ENCODE measurements at places on chromosomes 16 and 17.

DNA sequence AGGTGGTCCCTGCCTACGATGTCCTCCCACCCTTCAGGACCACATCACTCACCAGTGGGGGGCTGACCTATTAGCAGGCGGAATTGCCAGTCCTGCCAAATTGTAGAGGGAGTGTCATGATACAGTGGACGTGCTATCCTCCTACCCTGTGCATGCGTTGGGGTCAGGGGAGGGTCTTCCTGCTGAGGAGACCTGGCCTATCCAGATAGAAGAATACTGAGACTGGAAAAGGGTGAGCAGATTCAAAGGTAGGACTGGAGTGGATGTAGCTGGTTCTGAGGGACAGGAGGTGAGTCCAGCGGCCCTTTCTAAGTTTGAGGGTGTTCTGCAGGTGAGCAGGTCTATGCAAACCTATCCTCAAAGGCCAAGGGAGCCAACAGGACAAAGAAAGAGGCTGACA, 8.0 kb downstream of the PRSS41 start:
- no peak for DNase-seq

DNA sequence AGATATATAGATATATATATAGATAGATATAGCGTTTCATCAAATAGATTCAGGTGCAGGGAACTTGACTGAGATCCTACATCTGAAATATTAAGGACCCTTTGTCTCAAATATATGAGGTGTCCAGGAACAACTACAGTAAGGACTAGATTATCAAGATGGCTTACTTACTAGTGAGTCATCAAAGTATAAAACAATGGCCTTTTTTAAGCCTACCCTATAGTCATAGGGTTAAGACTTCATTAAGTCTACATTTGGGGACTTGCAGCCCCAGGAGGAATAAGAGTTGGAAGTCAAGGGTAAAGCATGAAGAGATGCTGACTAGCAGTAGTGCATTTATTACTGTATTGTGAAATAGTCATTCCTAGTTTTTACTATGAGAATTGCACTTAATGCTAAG, 1023.4 kb downstream of the CDH11 start:
- no peak for DNase-seq

- no peak for DNase-seq
These were observed 39.0 kb downstream of the SOX8 start for GRCh38 chr16:1020591-1020990.

- no peak for DNase-seq
These were observed 235.2 kb downstream of the C16orf78 start for GRCh38 chr16:49608779-49609178.

- DNase-seq, result no peak
These were observed 19.4 kb downstream of the IQCK start for GRCh38 chr16:19737306-19738038.

GRCh38 chr17:65154770-65155589, 17.8 kb downstream of the RGS9 start:
- no peak for DNase-seq

DNA sequence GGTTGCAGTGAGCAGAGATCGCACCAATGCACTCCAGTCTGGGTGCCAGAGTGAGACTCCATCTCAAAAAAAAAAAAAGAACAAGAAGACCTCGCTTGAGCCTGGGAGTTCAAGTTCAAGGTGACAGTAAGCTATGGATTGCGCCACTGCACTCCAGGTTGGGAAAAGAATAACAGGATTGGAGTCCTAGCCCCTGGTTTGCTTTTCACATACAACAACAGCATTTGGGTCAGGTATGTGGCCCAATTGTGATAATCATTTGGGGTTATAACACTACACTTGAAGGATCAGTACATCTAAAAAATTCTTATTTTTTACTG, 3.4 kb upstream of the SEPHS2 start:
- DNase-seq, result no peak

DNA sequence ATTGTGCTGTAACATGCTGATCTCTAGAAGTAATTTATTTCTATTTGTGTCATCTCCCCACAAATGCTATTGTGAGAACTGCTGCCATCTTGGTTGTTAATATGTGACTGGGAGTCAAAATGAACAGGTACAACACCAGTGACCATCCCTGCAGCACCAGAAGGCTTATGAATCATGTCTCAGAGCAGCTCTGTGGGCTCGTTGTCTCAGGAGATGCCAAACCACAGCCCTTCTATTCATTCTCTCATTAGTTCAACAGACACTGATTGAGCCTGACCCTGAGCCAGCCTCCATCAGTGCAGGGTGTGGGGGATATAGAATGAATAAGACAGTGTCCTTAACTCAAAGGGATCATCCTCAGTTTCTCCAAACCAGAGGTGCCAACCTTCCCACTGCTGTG, 92.5 kb downstream of the UTP18 start:
- DNase-seq, result no peak

DNA sequence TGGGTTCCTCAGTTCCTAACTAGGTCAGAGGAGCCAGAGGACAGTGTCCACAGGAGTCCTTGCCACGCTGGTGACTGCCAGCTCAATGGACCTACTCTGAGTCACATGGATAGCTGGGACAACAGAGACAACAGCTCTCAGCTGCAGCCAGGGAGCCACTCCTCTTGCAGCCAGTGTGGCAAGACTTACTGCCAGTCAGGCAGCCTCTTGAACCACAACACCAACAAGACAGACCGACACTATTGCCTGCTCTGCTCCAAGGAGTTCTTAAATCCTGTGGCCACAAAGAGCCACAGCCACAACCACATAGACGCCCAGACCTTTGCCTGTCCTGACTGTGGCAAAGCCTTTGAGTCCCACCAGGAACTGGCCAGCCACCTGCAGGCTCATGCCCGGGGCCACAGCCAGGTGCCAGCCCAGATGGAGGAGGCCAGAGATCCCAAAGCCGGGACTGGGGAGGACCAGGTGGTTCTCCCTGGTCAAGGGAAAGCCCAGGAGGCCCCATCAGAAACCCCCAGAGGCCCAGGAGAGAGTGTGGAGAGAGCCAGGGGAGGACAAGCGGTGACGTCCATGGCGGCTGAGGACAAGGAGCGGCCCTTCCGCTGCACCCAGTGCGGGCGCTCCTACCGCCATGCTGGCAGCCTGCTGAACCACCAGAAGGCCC, 6.7 kb downstream of the ZNF646 start:
- no peak for DNase-seq

DNA sequence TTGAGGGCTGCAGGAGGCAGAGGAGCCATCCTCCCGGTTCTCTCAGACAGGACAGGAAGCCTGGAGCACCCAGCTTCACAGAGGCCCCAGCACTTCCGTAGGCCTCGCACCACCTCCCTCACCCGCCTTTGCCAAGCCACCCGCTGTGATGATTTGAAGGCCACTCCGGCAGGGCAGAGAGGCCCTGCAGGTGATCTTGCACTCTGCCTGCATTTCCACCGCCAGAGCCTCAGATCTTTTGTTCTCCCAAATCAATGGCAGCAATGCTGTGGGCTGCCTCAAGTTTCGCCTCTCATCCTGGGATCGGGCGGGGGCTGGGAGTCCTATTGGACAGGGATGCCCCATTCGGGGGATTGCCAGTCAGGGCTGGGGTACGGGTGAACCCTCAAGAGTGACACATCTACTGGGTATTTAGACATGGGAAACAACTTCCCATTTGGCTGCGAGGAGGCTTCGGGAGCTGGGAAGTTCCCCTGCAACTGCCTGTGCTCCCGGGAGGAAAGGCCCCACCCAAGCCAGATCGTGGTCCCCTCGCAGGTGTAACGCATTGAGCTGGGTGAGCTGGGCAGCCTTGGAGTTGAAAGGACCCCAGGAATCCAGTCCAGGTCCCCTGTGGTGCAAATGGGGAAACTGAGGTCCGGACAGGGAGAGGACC, 34.8 kb upstream of the PEMT start:
- no peak for DNase-seq

DNA sequence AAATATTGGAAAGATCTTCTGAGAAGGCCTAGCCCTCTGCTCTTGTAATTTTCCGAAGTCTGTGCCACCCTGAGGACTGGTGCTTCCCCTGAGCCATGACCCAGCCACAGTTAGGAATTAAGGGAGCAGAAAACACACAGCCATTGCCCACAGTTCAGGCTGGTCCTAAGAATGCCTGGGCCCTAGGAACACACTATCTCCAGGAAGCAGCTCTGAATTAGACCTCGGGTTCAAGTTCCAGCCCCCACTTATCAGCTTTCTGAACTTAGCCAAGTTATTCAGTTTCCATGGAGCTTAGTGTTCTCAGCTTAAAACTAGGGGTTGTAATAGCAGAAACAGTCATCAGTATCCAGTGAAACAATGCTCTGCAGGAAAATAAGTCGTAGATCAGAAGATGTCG, 56.0 kb downstream of the CDH13 start:
- no peak for DNase-seq

DNA sequence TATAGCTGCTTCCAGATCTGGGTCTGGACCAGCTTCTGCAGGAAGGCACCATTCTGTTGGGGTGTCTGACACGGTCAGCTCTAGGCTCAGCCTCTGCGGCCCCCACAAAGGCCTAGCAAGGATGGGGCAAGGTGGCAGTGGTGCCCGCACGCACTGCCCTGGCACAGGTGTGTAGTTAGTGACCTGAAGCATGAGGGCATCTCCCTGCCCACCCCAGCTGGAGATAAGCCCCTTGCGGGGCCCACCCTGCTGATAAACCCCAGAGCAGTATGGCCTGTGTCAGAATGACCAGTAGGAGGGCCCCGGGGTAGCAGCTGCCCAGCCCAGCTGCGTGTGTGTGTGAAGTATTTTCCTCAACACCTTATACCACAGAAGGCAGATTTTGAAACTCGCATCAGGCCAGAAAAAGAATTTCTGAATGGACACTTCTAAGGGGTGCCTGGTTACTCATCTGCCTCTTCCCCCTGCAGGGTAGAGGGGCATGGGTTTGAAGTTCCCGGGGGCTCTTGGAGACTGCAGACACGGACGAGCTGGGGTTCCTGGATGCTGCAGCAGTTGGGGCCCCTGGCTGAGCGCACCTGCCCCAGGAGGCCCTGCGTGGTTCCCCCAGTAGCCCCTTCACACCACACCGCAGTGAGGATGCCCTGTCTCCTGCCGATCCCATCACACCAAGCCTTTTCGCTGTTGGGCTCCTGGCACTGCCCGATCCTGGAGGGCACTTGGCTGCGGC, 4.5 kb downstream of the ARHGDIA start:
- no peak for DNase-seq

GRCh38 chr16:84720177-84720579, 20.4 kb downstream of the USP10 start:
- no peak for DNase-seq

GRCh38 chr16:10641953-10642949, 52.5 kb downstream of the TEKT5 start:
- DNase-seq, result no peak

DNA sequence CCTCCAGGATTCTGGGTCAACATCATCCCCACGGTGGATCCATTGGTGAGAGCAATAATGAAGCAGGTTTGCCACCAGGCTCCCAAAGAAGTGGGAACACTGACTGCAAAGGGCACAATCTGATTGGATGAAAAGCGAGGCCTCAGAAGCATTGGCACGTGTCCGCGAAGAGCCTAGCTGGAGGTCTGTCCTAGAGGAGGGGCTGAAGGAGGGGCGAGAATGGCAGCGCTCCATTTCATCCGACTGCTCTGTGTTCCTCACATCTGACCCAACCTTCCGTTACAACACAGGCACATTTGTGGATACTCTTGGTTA, 79.9 kb downstream of the MRC2 start:
- DNase-seq, result no peak

DNA sequence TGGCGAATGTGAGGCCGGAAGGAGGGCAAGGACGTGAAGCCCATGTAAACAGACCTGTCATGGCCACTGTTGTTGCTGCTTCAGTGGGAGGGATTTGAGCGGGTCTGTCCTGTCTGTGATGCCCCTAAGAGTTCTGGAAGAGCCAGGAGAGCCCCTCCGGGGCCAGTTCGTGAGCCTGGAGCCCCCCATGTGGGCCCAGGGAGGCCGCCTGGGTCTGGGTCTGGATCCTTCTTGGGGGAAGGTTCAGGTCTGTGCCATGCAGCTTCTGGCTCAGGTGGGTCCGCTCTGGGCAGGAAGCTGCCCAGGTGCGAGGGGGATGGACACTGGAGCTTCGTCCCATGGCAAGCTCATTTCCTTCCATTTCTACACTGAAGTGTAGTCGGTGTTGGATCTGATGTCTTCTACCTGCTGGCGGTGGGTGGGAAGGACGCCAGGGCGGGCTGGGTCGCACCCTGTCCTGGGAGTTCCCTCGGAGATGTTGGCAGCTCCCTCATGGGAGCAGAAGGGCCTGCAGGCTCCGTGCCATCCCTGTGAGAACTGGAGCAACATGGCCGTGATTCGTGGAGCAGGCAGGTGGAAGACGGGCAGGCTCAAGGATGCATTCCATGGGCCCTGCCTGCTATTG, 11.2 kb upstream of the WFIKKN1 start:
- DNase-seq, result no peak

DNA sequence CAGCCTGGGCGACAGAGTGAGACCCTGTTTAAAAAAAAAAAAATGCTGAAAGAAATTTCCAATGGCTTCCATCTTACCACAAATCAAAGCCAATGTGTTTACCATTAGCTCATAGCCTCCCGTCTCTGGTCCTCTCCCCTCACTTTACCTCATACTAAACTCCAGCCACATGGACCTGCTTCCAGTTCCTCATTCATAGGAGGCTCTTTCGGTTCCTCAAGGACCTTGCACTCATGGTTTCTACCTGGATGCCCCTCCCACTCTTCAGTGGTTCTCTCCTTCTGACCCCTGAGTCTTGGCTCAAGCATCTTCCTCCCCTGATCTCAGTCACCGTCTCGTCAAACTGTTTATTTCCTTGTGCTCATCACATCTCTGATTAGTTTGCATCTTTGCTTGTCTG, 3.8 kb upstream of the DEF8 start:
- no peak for DNase-seq

DNA sequence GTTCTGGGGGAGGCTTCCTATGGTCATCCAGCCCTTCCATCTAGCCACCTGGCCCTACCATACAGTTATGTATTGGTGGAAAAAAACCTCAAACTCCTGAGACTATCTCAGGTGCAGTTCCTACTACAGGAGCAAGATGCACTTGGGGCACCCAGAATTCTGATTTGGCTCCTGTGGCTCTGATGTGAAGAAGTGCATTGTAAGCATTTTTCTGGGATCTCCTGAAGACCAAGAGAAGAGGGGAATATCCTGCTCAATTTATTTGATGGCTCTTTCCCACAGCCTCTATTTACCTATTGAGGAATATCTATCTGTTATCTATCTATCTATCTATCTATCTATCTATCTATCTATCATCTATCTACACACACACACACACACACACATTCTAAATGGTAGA, 1981.5 kb downstream of the TP53TG3F start:
- DNase-seq, result no peak

DNA sequence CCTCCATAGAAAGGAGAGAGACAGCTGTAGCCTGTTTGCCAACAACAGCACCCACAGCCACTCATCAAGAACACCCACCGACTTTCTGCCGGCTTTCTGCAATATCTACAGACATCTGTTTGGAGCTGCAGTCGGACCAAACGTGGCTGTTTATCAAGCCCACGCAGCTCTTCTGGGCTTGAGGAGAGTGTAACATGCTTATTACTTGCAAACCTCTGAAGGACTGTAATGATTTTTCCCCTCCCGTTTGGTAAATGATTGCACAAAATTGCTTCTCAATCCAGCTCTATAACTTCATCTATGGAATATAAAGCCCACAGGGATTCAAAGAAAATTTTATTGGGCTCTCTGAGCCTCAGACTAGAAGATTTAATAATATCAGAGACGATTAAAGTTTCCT, 100.5 kb downstream of the VAT1L start:
- DNase-seq, result no peak

GRCh38 chr16:50960517-50961202, 190.4 kb downstream of the SALL1 start:
- DNase-seq, result no peak

Measured in NCI-H1930 (cell line).